COLO829 (cell line): ENCODE measurements at places on chromosomes 12 and 14.

DNA sequence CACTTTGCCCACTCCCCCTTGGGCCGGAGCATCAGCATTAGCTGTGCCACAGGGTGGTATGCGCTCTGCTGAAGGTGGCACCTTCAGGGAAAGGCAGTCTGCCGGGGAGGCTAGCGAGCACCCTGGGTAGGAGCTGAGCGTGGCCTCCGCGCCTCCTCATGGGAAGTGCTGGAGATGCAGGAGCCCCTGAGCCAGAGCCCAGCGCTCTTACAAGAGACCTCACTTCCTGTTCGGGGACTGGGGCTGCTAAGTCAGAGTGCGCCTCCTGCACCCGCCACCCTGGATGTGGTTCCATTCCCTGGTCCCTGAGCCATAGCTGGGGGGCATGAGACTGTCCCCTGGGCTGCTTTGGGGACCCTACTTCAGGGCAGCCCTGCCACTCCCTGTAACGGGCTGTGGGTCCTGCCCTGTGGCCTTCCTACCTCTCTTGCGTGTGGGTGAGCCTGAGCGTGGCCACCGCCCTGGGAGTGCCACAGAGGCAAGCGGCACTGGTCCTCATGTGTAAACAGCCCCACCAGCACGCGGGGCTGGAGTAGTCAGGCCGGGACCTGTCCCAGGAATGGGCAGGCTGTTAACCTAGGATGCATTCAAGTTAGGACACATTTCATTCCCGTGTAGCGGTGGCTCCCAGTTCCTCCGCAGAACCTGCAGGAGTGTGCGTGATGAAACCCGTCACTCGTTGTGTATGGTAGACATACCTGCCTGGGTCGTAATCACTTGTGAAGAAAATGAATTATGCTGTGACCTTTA lies 19.4 kb downstream of the COA8 start:
- DNase-seq: no peak

DNA sequence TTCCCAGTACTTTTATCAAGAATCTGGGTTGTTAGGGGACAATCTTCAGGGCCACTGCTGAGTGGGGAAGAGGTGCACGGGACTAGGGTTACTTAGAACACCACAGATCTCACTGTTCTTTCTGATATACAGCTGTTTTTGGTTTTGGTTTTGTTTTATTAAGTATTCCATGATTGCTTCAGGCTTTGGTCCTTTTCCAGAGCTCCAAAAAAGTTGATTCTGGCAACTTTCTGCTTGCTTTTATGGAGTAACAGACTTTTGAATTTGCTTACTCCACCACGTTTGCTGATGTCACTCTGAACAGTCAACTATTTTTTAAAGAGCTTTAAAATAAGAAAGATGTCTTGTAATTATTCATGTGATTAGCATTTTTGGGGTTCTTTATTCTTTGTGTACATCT lies 368.1 kb upstream of the FOXG1 start:
- no peak for DNase-seq

DNA sequence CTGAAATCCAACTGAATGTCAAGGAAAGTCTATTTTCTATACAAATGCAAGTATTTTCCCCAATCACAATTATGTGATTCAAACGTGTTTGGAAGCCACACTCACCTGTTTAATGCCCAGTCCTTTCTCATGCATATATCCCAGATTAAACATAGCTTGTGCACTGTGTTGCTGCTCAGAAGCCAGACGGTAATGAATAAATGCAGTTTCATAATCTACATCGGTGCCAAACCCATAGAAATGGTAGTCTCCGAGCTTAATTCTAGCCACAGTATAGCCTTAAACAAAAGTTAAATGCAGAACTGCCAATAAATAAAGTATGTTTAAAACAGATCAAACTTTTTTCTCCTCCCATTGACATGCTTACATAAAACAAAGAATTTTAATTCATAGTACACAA lies 49.5 kb downstream of the SEL1L start:
- no peak for DNase-seq

GRCh38 chr12:67482751-67483661 lies 165.5 kb upstream of the DYRK2 start:
- DNase-seq: no peak

GRCh38 chr12:80230068-80230467 lies 130.7 kb downstream of the OTOGL start:
- DNase-seq: no peak

DNA sequence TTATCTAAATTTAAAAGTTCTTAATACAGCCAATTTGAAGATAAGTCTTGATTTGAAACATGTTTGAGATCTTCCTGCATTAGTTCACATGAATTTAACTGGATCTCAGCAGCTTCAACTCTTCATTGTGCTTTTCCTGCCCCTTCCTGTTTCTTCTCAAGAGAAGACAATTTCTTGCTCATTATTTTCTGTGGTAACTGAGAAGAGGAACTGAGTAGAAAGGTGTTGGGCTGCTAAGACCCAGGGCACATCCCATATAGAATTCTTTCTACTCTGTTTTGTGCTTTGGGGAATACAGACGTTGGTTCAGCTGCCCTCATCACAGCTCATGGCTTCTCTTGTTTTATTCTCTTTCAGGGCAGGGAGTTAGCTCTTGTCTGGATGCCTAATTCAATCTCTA lies 110.2 kb downstream of the SNAPC1 start:
- no peak for DNase-seq

- DNase-seq: no peak
Observed at GRCh38 chr12:109310247-109311125, 1.4 kb upstream of the FOXN4 start.

GRCh38 chr12:62910549-62911169 lies 24.3 kb downstream of the PPM1H start:
- no peak for DNase-seq
